Endothelial cell of umbilical vein (primary cell): ENCODE measurements at places on chromosomes 6 and 20.

DNA sequence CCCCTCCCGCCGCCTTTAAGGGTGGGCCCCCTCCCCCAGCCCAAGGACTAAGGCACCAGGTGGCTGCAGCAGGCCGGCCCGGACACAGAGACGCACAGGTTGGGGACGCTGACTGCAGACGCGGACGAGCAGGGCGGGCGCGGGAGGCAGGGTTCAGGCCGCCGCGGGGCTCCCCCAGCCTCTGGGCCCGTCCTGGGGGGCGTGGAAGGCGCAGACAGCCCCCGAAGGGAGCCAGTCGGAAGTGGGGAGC, 9.3 kb downstream of the DUSP15 start:
- no peak for DNase-seq

GRCh38 chr6:157207521-157208076, 115.7 kb downstream of the TMEM242 start:
- no peak for DNase-seq

GRCh38 chr6:25576919-25577318, 75.1 kb upstream of the SCGN start:
- DNase-seq, result no peak

GRCh38 chr6:131807644-131808459, at the start of gene ENPP1:
ENPP1 (plus strand) TSS chr6:131808020; CDS start chr6:131808036, 16 bp downstream.
- peak; percentile 45 for DNase-seq

DNA sequence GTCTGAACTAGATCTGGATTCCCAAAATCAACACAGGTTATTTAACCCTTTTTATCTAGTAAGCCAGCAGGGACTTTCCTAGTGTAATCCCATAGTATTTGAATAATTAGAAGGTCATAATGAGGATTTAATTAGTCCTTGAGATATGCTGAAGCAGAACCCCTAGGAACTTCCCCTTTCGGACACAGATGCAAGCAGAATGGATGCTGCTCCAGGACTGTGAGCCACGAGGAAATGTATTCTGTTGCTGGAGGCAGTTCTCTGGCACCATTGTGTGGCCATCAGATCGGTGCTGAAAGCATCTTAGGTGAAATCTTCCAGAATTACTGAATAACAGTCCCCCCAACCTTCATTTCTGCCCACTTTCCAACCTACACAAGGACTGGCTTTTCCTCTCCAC, 206.9 kb downstream of the TMEM242 start:
- no peak for DNase-seq

- no peak for DNase-seq
Measured at GRCh38 chr6:43734294-43734665, 35.7 kb upstream of the VEGFA start.

GRCh38 chr6:42970871-42971612, 7.9 kb downstream of the PEX6 start:
- DNase-seq, result peak; percentile 29

DNA sequence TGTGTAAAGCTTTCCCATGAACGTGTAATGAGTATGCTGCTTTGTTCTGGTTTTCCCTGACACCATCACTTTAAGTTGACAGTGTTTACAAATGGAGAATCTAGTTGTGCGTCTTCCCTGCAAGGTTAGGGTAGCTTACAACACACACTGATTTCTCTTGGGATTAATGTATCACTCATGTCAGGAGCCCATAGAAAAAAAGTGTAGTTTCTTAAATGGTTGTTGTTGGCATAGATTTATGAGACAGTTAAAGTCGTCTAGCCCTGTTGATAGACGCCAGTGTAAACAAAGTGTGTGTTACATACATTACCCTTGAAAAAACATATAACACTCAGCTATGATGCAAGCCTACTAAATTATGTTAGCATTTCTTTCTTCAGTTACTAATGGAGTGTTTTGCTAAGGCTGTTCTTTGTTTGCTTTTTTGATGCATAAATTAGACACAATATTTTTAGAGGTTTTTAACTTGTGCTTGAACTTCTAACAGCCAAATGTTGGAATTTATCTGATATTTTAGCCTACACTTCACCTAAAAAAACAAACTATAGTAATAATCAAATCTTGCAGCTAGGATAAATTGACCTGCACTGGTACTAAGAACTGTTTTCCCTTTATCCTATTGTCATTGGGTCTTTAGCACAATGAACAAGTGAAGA, 88.6 kb downstream of the RNF217 start:
- DNase-seq, result no peak

DNA sequence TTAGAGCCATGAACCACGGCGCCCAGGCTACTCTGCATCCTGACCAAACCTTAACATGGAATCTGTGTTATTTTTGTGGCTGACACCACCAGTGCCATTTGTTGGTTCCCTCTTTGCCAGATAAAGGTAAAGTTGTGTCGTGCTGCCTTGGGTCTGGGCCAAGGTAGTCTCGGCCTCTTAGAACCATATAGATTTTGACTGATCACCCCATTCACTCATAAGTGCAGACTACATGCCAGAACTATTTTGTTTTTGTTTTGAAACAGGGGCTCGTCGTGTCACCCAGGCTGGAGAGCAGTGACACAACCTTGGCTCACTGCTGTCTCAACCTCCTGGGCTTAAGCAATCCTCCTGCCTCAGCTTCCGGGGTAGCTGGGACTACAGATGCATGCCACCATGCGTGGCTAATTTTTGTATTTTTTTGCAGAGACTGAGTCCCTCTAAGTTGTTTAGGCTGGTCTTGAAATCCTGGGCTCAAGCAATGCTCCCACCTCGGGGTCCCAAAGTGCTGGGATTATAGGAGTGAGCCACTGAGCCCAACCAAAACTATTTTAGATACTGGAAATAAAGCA, 19.2 kb upstream of the RIPOR3 start:
- DNase-seq, result no peak

- DNase-seq, result peak; percentile 86
Measured at GRCh38 chr6:139732451-139732850, 358.0 kb upstream of the CITED2 start.

DNA sequence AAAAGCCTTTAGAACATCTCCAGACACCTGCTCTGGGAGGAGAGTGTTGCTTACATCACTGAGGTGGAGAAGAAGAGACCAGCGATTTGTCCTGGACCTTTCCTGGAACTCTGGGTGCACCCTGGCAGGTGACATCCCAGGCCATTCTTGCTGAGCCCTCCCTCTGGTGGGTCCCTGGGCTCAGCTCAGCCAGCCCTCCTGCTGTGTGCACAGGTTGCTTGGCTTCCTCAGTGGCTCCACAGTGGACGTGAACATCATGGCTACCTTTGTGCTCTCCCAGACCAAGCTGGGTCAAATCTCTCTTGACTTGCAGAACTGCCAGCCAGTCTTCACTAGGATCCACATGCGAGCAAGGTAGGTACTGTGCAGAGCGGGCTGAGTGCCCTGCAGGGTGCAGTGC, 19.9 kb upstream of the BPIFA2 start:
- no peak for DNase-seq

DNA sequence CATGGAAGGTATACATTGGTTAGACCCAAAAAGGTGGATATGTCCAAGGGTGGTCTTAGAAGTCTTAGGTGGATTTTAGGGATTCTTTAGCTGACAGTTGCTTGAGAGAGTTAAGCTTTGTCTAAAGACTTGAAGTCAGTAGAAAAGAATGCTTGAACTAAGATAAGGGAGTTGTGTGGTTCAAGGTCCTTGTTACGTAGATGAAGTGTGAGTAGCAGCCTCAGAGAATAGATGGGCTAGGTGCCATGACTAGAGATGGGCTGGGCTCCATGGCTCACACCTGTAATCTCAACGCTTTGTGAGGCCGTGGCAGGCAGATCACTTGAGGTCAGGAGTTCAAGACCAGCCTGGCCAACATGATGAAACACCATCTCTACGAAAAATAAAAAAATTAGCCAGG, 1.7 kb downstream of the SHLD1 start:
- no peak for DNase-seq

GRCh38 chr6:34095136-34095505, 50.8 kb downstream of the GRM4 start:
- DNase-seq, result no peak

- DNase-seq, result no peak
Measured at GRCh38 chr6:64249115-64249514, 613.5 kb downstream of the PHF3 start.

DNA sequence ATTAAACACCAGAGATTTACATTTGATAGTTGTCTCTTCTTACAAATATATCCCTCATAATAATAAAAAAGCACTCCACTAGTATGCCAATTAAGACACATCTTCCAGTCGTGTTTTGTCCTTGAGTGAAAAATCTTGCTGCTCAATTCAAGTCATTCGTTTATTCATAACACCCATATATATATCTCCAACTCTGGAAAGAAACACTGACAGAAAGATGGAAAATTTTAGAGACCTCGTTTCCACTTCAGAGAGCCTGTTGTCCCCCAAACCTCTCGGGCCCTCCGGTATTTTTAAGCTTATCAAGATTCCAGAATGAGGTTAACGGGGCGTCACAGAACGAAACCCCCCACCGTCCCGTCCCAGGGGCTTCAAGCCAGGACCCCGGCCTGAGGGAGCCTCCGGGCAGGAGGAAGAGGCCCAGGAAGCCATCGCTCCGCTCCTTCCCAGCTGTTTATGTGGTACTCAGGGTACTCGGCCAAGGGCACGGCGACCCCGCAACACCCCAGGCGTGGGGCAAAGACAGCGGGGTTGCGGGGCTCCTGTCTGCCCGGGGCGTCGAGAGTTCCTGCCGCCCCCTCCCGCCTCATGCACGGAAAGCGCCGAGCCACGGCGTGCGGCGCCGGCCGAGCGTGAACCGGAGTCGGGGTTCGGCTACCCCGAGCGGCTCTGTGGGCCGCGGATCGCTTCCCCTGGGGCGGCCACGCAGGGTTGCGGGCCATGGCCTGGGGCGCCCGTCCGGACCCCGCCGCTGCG, 623 bp upstream of the SNX9 start:
- DNase-seq, result peak; percentile 24

GRCh38 chr6:54273214-54273820, 34.9 kb upstream of the TINAG start:
- DNase-seq, result no peak

DNA sequence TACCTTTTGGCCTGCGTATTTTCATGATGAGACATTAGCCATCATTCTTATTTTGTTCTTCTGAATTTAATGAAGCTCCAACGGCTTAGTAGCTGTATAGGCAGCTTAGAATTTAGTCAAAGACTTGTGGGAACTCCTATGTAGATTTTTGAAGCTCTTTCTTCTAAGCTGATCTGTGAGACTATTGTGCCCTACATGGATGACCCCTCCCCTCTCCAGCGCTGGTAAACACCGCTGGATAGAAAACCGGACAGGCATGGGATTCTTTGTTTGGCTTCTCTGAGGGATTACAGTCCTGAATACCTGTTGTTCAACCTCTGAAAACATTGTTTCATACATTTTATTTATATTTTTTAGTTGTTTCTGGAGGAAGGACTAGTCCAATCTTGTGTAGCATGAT, 1353.4 kb downstream of the GRIK2 start:
- DNase-seq, result no peak

- DNase-seq, result no peak
Measured at GRCh38 chr6:157724138-157724820, 98.8 kb upstream of the SNX9 start.

DNA sequence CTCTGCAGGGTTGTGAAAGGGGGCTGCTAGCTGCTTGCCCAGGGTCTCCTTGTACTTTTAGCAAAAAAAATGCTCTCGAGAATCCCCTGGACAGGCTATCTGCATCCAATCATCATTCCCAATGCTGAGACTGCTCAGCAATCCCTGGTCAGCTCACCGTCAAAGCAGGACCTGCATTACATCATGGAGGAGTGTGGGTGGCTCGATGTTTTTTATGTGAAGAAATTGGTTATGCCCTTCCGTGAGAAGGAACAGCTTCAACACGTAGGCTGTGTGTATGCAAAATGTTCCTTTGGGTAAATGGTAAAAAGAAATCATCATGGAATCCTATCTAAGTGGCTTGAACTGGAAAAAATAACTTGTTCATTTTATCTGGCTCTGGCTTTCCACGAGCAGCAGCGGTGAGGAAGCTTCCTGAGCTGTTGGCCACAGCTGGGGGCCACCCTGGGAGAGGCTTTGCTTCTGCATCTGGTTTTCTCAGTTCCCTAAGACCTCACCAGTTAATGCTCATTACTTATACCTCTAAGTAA, 111.4 kb downstream of the FYN start:
- no peak for DNase-seq

- DNase-seq, result no peak
Measured at GRCh38 chr20:62995481-62995880, 11.3 kb downstream of the BHLHE23 start.

- DNase-seq, result peak; percentile 64
Measured at GRCh38 chr6:70717038-70717801, 49.5 kb downstream of the SMAP1 start.

GRCh38 chr6:36958775-36959554, 4.4 kb downstream of the PI16 start:
- no peak for DNase-seq

DNA sequence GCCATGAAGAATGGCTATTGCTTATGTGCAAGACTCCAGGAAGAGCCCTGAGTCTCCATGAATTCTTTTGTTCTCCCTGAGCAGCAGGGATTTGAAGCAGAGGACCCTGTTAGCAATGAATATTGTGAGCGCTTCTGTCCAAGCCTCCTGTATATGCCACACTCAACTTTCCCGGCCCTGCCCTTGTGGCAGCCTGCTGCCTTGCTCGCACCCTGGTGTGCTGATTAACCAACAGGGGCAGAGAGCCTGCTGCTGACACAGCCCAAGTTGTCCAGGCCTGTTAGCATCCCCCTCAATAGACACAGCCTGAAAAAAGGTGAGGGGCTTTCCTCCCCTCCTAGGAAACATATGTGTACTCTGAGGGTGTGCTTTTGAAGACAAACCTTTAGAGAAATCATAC, 131.4 kb downstream of the BMP2 start:
- DNase-seq, result no peak

DNA sequence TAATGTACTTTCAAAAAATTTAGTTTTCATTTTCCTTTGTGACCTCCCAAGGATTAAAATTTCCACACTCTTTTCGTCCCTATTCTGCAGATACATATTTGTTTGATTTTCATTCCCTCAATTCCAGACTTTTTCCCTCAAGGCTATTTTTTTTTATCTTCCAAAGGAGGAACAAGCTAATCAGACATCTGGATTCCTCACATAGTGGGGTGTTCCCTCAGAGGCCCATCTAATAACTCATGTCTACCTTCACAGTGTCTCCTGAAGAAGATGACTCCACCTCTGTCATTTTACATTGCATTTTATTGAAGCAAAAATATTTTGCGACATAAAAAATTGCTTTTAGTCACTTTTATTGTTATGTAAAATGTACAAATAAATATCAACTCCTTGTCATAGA, 122.2 kb downstream of the RFPL4B start:
- DNase-seq, result no peak

DNA sequence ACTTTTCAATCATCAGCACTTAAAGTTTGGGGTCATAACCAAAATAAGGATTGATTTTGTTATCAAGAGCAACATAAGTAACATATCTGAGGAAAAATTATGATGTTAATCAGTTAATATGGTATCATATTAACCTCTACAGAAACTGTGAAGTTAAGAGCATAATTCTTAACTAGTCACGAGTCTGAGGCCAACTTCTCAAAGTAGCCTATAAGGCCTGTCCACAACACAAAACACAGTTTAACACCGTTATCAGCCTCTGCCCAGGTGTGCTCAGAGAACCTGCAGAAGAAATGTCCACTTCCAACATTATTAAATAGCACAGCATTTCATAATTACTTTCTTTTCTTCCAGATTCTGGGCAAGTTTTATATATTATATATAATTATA, 1.1 kb downstream of the STX7 start:
- peak; percentile 18 for DNase-seq
